Heart left ventricle (tissue), 16 donors: ENCODE measurements at places on chromosomes 5 and 9. TPM values are rescaled to one million over a fixed set of nuclear protein-coding genes. Genes with fewer than 3 reads are reported as not detected.

DNA sequence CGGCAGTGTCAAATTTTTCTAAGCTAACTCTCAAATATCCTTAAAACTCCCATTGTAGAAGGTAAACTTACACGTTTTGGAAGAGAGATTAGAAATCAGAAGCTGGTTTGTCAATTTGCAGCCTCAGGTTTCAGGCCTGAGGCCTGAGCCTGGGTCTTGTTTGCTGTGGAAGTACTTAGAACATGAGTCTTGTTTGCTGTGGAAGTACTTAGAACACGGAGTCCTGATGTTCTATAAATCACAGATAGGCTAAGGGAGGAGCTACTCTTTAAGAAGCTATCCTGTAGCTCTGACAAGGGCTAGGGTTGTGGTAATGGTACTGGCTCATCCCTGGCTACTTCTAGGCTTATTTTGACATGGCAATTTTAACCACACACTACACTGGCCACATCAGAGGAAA, 97.8 kb downstream of the FBXW11 start:
- DNase-seq, result no peak

GRCh38 chr9:29873579-29873978, 2300.3 kb upstream of the C9orf72 start:
- DNase-seq, result no peak

DNA sequence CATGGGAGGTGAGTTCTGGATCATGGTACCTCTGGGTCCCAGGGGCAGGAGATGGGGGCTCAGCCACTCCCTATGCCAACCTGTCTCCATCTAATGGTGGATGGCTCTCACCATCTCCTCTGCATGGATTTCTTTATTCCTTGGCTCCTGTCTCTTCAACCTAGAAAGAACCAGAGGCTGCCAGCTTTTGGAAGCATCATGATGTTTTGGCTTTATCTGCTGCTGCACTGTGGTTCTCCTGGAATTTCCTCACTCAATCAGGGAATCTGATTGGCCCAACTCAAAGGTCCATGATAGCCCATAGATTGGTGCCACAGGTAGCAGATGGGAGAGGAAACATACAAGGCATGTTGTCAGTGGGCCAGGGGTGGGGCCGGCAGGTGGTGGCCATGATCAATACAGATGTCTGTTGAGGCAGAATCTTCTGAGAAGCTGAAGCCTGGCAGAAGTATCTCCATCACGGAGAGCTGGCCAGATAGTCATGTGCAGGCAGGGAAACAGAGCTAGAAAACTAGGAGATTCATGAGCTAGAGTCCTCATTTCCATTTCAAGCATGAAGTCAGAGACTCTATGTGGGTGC, 158.2 kb downstream of the MACROH2A1 start:
- DNase-seq, result no peak

DNA sequence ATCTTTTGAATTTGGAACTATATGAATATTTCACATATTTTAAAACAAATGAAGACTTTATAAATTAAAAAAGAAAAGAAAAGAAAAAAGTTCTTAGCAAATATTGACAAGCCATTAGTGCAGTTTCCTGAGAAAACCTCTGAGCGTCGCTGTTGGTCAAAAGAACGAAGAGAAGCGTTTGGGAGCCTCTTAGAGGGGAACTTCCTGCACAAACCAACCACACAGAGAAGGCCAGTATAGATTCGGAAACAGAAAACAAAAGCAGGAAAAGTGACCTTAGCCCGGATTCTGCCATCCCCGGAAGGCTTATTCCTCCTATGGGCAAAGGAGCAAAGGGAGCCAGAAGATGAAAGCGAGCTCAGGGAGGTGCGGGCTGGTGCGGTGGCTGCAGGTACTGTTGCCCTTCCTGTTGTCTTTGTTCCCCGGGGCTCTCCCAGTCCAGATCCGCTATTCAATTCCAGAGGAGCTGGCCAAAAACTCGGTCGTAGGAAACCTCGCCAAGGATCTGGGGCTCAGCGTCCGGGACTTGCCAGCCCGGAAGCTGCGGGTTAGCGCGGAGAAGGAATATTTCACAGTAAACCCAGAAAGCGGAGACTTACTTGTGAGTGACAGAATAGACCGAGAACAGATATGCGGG, at the start of gene PCDHGB2:
TSS of gene PCDHGB2 (plus strand) at position 205 of the 637 bp plus-strand sequence. CDS start at position 347, 142 bp downstream.
- no peak for DNase-seq

- DNase-seq, result no peak
Measured at GRCh38 chr5:16906255-16906654, 29.8 kb downstream of the MYO10 start.

- DNase-seq, result no peak
Measured at GRCh38 chr5:149674686-149675085, 55.4 kb upstream of the PPARGC1B start.

DNA sequence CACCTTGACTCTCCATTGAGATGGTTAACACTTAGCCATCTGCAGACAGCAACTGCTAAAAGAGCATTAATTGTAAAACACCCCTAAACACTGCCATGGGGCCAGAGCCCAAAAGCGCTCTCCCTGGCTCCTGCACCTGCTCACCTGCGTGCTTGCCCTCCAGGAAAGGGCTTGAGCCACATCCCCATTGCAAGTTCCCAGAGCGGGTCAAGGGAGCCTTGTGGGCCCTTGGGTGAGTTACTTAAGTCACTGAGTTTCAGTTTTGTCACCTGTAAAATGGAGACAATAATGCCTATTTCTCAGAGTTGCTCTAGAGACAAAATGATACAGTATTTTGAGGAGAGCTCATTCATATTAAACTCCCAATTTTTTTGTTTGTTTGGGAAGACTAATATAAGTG, 967.8 kb downstream of the PTPRD start:
- DNase-seq, result no peak

- DNase-seq, result no peak
Measured at GRCh38 chr9:78295731-78296130, 1.2 kb upstream of the PSAT1 start.

The HTR4 gene
- total RNA-seq, result not detected

The OLFML2A gene
- total RNA-seq, result 32.7 TPM

The EIF4E1B gene
- not detected for total RNA-seq

The SLCO6A1 gene
- total RNA-seq, result not detected

The CATSPER3 gene
- not detected for total RNA-seq

The PCDHB14 gene
- 3.0 TPM for total RNA-seq

The CPLANE1 gene
- 6.7 TPM for total RNA-seq
